ENCODE measurements at places on chromosomes 13 and 19.
A peak's percentile ranks its signal among the peaks of the same experiment; 100 is the strongest.

DNA sequence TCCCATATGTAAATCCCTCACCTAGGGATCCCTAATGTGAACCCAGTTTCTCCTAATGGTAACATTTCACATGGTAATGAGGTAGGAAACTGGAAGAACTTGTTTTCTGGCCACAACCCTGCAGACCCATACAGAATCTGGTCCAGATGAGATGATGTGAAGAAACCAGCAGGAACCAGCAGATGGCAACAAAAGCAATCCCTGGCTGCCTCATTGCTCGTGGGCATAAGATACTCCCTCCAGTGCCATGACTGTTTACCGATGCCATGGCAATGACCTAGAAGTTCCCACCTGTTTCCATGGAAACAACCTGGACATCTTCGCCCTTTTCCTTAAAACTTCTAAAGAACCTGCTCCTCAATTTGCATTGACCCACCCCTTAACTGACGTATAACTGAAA, 1.4 kb upstream of the CD209 start:
- H3K4me3 ChIP-seq, result no peak overlapping the region
- no peak for DNase-seq
- peaks cover 73% of the 10 kb centered on the region for H3K4me1 ChIP-seq
- H3K27me3 ChIP-seq, result peaks cover 8% of the 10 kb centered on the region
- peaks cover 20% of the 10 kb centered on the region for H3K36me3 ChIP-seq
- H3K27ac ChIP-seq, result peak overlapping the region; percentile 83

- H3K27ac ChIP-seq, result no peak overlapping the region
- no peaks in the 10 kb centered on the region for H3K36me3 ChIP-seq
- H3K4me3 ChIP-seq, result no peak overlapping the region
- DNase-seq, result no peak
- no peaks in the 10 kb centered on the region for H3K4me1 ChIP-seq
- H3K27me3 ChIP-seq, result no peaks in the 10 kb centered on the region
These were observed 618.4 kb upstream of the SLITRK5 start for GRCh38 chr13:87052731-87053130.

GRCh38 chr19:39142630-39143029, 17.0 kb downstream of the PAK4 start:
- H3K36me3 ChIP-seq, result no peaks in the 10 kb centered on the region
- H3K27me3 ChIP-seq, result no peaks in the 10 kb centered on the region
- DNase-seq, result no peak
- H3K4me3 ChIP-seq, result no peak overlapping the region
- peaks cover 27% of the 10 kb centered on the region for H3K4me1 ChIP-seq
- H3K27ac ChIP-seq, result no peak overlapping the region

- no peaks in the 10 kb centered on the region for H3K4me1 ChIP-seq
- H3K27me3 ChIP-seq, result no peaks in the 10 kb centered on the region
- DNase-seq, result no peak
- no peak overlapping the region for H3K4me3 ChIP-seq
These were observed 156.1 kb downstream of the RGCC start for GRCh38 chr13:41613471-41613870.

GRCh38 chr13:98141509-98142379, 1.1 kb upstream of the FARP1 start:
- H3K36me3 ChIP-seq, result no peaks in the 10 kb centered on the region
- no peak overlapping the region for H3K27ac ChIP-seq
- H3K4me1 ChIP-seq, result peaks cover 15% of the 10 kb centered on the region
- peaks cover 57% of the 10 kb centered on the region for H3K27me3 ChIP-seq
- no peak for DNase-seq

- H3K4me1 ChIP-seq, result no peaks in the 10 kb centered on the region
- H3K36me3 ChIP-seq, result peaks cover 9% of the 10 kb centered on the region
These were observed 397.0 kb downstream of the KLF12 start for GRCh38 chr13:73737214-73737613.

- no peaks in the 10 kb centered on the region for H3K27me3 ChIP-seq
- H3K4me1 ChIP-seq, result peaks cover 67% of the 10 kb centered on the region
- H3K27ac ChIP-seq, result no peak overlapping the region
- no peak for DNase-seq
- H3K36me3 ChIP-seq, result no peaks in the 10 kb centered on the region
These were observed 15.1 kb downstream of the CRTC1 start for GRCh38 chr19:18698321-18699167.

DNA sequence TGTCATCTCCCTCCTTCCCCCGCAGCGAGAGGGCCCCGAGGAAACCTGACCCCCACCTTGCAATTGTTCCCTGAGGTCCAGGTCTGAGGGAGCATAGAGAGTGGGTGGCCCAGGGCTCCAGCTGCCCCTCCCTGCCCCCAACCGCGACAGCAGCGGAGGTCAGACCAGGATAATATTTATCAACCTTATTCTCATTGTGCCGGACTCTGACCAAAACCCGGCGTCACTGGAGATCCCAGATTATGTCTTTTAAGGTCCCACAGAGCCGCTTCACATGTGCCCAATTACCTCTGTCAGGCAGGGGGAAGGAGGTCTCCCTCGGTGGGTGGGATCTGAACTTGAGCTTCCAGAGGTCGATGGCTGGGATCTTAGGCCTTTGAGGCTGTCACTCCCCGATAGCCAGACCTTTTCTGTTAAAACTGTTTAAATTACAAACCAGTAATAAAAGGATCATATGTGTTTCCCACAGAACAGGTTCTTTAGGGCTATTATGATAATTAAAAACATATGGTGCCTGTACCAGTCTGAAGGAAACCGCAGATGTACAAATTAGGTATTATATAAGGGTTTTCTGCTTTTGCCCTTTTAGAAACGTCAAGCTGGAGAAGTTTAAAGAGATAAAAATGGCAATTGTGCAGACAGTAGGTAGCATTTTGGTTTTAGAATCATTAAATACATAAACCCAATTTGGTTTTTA, 195.5 kb downstream of the ZNF536 start:
- no peak overlapping the region for H3K27ac ChIP-seq
- no peak overlapping the region for H3K4me3 ChIP-seq
- H3K36me3 ChIP-seq, result no peaks in the 10 kb centered on the region
- H3K27me3 ChIP-seq, result no peaks in the 10 kb centered on the region

GRCh38 chr13:106472621-106473020, 62.8 kb downstream of the EFNB2 start:
- no peaks in the 10 kb centered on the region for H3K36me3 ChIP-seq
- H3K4me3 ChIP-seq, result no peak overlapping the region
- DNase-seq, result no peak
- no peak overlapping the region for H3K27ac ChIP-seq
- H3K27me3 ChIP-seq, result peaks cover 2% of the 10 kb centered on the region
- no peaks in the 10 kb centered on the region for H3K4me1 ChIP-seq

DNA sequence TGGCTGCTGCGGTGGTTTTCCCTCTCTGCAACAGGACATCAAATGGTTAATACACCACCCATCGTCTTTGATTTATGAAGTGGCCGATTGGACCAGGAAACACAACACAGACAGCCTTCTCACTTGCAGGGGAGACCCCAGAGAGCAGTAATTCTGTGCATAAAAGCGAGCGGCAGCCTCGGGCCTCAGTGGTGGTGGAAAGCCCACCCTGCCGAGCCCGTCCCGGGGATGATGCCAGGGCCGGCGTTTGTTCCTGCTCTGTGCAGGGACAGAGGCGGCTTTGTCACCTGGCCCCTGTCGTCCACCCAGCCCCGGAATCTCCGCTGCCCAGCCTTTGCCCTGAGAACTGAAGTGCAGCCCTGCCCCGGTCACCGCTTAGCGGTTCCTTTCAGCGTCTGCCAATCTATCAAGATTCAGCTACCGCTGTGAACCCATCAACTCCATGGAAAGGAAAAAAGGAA, 184.4 kb downstream of the TSHZ3 start:
- H3K36me3 ChIP-seq, result no peaks in the 10 kb centered on the region
- no peak for DNase-seq
- no peak overlapping the region for H3K4me3 ChIP-seq
- no peak overlapping the region for H3K27ac ChIP-seq
- no peaks in the 10 kb centered on the region for H3K4me1 ChIP-seq
